Activated CD8-positive, alpha-beta memory T cell treated with anti-CD3 and anti-CD28 coated beads, Interleukin-2, amount 10 ng/mL, durations not matched to agents 7 days and 5 days (primary cell): ENCODE measurements at places on chromosomes 1 and 21. TPM values are rescaled to one million over a fixed set of nuclear protein-coding genes. Genes with fewer than 3 reads are reported as not detected.

DNA sequence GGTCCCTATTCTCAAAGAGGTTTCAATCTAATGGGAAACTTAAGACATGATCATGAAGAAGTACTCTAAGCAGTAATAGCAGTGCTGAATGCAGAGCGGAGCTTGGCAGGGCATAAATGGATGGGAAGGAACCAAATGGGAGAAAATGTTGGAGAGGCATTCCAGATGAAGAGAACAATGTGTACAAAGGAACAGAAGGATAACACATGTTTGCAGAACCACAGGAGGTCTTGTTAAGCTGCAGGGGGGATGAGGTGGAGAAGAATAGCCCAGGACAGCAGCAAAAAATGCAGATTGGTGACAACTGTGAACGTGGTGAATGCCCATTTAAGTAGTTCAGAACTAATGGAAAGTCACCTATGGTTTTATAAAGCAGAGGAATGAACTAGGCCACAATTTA is 99.1 kb downstream of the ASTN1 start:
- no peak for DNase-seq

DNA sequence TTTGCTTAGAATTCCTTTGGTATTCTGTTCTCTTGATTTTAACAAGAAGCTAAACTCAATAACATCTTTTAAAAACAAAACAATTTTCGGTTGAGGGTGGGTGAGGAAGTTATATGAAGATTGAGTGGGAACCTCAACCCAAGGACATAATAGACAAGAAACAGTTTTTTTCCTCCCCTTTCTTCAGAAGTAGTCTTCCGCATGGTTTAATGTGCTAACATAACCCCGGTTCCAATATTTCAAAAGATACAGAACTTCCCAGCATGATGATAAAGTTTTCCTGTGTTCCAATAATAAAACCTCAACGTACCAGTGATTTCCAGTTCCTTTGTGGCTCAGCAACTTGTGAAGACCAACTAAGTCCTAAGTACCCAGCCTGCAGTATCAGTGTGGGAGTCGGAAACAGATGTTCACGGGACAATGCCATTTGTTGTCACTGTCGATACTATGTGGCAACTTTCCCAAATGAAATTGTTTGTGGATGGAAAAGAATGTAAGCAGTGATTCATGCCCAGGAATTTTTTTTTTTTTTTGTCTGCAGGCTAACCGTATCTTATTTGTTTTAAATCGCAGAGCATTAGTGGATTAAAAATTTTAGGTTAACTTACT is 48.5 kb downstream of the NR5A2 start:
- no peak for DNase-seq

The SPSB1 gene
- 9.0 TPM for total RNA-seq

The TSSK3 gene
- 0.70 TPM for total RNA-seq

GRCh38 chr1:228487336-228488124 is at the start of gene RNF187:
RNF187 (plus strand) TSS chr1:228487382.
- peak; percentile 68 for DNase-seq

GRCh38 chr1:37040773-37041172 is 6.5 kb upstream of the GRIK3 start:
- DNase-seq = no peak

GRCh38 chr21:45390831-45391742 is 13.9 kb upstream of the COL18A1 start:
- no peak for DNase-seq

GRCh38 chr1:189606795-189607476 is 870.7 kb downstream of the BRINP3 start:
- DNase-seq = no peak

GRCh38 chr21:34537838-34538237 is 25.8 kb upstream of the KCNE1 start:
- no peak for DNase-seq

The CACNA1S gene
- total RNA-seq = not detected

DNA sequence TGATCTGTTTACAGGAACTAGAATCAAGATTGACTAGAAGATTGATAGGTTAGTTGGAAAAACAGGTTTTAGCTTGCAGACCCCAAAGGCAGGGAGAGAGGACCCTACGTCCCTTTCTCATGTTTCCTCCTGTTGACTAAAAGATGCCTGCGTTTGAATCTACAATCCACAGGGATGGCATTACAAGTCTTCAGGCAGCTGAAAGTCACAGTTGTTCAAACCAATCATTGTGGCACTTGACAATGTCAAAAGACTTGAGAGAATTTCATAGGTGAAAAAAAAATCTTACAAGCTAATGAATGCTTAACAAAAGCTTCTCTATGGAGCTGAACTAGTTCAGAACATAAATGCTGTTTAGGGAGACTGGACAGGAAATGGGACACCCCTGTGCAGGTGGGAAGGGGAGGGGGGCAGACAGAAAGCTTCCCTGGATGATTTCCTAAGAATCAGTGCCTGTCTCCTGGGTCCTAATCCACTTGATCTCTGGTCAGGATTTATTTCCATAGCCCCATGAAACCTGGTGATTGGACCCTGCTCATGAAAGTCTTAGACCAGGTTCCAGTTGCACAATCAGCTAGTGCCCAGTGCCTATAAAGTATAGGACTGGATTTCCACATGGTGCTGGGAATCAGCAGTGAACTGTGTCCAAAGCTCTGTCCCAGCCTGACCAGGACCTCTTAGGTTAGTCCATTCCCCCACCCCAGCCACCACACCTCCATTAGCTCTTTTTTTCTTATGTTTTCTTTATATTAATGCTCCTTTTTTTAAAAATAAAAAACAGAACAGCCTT is 91.6 kb upstream of the BCAR3 start:
- no peak for DNase-seq
